Muscle of leg (tissue), 16 donors: ENCODE measurements at places on chromosomes 16 and 17. TPM values are rescaled to one million over a fixed set of nuclear protein-coding genes. Genes with fewer than 3 reads are reported as not detected.

DNA sequence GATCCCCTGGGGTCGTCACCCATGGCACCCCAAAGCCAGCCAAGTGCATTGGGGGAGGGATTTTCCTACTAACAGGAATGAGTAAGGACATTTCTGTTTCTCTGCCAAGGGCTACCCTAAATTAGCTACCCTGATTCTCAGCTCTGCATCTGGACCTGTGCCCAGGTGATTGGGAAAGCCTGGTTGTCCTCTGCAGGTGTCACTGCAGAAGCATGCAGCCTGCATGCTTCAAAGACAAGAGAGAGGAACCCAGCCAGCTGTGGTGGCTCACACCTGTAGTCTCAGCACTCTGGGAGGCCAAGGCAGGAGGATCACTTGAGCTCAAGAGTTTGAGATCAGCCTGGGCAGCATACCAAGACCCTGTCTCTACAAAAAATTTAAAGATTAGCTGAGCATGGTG, 19.6 kb downstream of the BEAN1 start:
- no peak for DNase-seq

GRCh38 chr16:75695708-75696107, 5.6 kb downstream of the DUXB start:
- DNase-seq = no peak

DNA sequence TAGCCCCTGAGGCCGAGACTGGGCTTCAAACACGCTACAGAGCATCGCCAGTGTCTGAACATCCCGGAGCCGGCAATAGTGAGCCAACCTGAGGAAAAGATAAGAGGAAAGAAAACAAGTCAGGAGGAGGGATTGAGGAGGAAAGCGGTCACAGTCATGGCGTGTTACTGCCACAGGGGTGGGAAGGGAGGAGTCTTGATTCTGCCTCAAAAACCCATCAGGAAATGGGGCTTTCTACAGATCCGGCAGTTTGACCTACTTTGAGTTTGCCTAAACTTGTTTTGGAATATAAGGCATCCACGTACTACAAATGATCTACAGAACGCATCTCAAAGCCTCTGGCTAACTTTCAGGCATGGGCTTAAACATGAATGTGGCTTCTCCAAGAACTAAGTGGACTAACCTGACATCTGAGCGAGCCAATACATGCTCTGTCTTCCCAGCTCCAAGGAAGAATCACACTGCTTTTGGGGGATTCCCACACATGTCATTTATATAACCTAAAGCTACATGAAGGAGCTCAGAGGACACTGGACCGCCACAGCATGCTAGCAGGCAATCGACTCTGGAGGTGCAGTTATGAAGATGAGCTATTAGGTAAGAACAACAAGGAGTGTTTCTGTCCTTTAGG, 96.6 kb downstream of the WDR59 start:
- DNase-seq = no peak

- DNase-seq = no peak
Measured at GRCh38 chr17:30219833-30220232, 15.7 kb downstream of the SLC6A4 start.

- peak; percentile 53 for DNase-seq
Measured at GRCh38 chr17:49516180-49516579, 21.1 kb downstream of the NGFR start.

- DNase-seq = no peak
Measured at GRCh38 chr16:84367750-84368307, 509 bp upstream of the ATP2C2 start.

DNA sequence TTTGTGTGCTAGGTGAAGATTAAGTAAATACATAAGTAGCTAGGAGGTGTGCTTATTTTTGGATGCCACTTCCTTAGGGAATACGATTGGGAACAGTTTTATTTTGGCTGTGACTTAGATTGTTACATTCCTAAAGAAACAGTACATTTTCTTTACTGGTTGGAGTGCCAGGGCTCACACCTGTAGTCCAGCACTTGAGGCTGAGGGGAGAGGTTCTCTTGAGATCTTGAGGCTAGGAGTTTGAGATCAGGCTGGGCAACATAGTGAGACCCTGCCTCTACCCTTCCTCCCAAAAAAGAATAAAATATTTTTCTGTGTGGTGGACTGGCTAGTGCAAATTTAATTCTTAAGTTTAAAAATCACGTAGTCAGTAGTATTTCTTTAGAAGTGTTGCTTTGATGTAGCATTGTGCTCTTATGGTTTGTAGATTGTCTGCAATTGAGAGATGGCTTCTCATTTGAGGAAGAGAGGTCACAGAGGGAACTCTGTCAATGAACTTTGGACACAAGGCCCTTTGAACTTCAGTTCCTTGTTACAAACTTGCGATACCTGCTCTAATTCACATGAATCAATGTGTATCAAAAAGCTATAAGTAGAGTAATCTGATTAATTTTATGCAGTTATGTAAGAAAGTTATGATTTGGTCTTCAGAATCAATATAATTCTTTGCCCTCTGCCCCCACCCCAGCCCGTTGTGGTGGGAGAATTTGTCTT, 7.1 kb downstream of the HAPSTR1 start:
- no peak for DNase-seq

- peak; percentile 76 for DNase-seq
Measured at GRCh38 chr16:56964243-56965148, 2.7 kb downstream of the CETP start.

- DNase-seq = no peak
Measured at GRCh38 chr16:88387941-88388627, 5.3 kb downstream of the ZNF469 start.

DNA sequence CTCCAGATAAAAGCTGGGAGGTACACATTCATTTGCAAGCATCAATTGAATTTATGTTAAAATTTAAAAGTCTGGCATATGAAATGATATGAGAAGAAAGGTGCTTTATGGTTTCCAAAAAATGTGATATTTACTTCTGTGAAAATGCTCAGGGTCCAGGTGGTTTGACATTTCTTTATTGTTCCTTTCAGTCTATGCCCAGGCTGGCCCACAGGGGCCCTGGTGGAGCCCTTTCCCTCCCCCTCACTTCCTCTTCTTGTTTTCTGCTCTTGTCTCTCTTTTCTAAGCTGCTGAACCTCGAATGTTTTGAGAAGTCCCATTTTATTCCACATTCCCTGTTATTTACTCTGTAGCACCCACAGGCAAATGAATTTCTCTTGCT, 127.8 kb downstream of the HS3ST3B1 start:
- no peak for DNase-seq

- DNase-seq = no peak
Measured at GRCh38 chr16:426115-426905, 861 bp downstream of the RAB11FIP3 start.

DNA sequence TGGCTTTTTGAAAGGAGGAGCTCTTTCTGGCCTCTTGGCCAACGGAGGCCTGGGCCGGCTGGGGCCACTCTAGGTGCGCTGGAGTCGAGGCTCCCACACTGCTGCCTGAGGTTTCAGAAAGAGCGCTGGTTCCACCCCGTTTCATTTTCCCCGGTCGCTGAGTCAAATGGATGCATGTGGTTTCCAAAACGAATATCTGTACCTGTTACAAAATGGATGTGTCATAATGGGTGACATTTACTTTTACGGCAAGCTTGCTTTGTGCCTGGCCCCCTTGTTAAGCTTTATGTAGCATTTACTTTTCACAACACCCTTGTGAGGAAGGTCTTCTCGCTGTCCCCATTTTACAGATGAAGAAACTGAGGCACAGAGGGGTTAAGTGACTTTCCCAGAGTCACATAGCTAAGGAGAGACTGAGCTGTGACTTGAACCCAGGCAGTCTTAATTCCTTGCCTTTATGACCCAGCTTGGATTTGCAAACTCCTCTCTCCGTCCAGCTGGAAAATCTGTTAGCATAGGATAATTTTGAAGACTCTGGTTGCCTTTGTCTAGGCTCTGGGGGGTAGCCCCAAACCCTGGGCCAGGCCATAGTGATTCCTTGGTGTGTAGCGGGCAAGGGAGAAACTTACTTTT, 10.6 kb downstream of the KSR1 start:
- DNase-seq = no peak

GRCh38 chr16:30997725-30998711, 12.4 kb downstream of the STX1B start:
- DNase-seq = no peak

GRCh38 chr16:3642397-3643094, 11.9 kb upstream of the DNASE1 start:
- no peak for DNase-seq

DNA sequence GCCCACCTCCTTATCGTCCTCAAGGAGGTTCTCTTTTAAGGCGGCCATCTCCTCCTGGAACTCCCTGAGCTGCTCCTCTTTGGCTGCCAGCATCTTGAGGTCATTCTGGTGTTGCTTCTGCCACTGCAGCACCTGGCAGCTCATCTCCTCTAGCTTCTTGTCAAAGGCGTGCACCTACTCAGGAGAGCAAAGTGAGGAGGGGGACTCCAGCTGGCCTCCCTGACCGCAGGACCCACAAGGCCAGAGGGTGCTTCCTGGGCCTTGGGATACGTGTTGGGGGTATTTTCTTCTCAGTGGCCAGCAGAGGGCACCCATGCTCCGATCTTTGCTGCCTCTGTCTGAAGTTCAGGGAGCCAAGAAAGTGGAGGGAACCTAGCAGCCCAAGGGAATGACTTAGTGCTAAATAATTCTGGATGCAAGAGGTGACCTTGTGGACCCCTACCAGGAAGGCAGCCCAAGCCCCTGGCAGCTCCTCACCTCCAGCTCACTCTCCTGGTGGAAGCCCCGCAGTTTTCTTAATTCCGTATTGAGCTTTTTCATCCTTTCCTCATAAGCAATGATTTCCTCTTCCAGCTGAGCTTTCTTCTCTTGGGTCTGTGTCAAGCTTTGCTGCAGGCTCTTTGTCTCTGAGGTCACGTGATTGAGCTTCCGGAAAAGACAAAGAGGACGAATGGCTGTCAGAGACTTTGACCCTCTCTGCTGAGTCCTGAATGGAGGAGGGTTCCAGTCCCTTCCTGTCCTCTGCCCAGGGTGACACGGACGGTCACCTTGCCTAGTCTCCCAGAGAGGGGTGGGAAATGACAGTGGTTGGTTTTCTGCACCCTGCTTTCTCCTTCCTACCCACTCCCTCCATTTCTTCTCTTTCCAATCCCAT, 31.4 kb downstream of the DHX38 start:
- peak; percentile 80 for DNase-seq

- peak; percentile 37 for DNase-seq
Measured at GRCh38 chr17:30519166-30519565, 42.0 kb downstream of the GOSR1 start.

DNA sequence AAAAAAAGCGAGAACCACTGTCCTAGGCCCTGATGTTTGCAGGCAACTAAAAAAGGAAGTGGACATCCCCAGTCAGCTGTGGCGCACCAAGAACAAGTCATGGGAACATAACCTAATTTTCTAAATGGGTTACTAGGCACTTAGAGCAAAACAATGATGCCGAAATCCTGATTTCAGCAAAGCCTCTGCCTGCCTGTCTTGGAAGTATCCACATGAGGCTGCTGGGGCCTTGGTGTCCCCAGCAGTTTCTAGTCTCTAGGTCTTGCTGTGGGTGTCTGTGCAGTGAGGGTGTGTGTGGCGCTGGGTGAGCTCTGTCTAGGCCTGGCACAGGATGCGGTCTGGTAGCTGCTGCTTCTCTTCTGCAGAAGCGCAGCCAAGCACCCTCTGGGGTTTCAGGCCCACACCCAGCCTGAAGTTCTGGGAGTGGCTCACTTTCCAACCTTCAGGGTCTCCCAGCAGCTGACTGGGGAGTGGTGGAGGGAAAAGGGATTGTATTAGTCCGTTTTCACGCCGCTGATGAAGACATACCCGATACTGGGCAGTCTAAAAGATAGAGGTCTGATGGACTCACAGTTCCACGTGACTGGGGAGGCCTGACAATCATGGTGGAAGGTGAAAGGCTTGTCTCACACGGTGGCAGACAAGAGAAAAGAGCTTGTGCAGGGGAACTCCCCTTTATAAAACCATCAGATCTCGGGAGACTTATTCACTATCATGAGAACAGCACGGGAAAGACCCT, 21.1 kb downstream of the STH start:
- no peak for DNase-seq

DNA sequence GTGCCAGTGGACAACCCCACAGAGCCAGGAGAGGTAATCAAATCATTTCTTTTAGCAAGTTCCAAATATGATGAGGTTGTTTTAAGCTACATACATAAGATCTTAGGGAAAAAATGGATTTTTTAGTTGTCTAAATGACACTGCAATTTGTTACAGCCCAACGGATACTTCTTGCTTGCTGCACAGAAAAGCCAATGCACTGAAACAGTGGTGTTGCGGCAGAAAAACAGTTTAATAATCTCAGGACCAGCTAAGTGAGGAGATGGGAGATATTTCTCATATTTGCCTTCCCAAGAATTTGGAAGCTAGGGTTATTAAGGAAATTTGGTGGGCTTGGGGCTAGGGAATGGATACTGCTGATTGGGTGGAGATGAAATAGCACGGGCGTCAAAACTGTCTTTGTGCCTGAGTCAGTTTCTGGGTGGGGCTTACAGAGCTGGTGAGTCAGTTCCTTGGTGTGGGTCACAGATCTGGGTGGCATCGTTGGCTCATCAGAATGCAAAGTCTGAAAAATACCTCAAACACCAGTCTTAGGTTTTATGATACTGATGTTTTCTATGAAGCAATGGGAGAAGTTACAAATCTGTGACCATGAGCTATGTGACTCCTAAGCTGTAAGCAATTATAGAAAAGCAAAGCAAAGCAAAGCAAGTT, 255.4 kb downstream of the IRX3 start:
- no peak for DNase-seq

- peak; percentile 63 for DNase-seq
Measured at GRCh38 chr17:71247441-71248015, 873.3 kb upstream of the SOX9 start.

DNA sequence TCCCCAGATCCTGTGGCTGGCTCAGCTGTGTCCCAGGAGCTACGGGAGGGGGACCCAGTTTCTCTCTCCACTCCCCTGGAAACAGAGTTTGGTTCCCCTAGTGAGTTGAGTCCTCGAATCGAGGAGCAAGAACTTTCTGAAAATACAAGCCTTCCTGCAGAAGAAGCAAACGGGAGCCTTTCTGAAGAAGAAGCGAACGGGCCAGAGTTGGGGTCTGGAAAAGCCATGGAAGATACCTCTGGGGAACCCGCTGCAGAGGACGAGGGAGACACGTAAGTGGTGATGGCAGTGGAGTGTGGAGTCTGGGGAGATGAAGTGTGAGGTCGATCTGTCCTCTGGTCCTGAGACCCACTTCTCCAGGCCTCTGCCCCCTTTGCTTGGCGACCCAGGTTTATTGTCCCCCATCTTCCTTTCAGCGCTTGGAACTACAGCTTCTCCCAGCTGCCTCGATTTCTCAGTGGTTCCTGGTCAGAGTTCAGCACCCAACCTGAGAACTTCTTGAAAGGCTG, 585 bp downstream of the WRAP53 start:
- DNase-seq = no peak

Gene OSBPL7
- 9.5 TPM for polyA plus RNA-seq

Gene WNT9B
- polyA plus RNA-seq = 0.52 TPM

Gene BCAR1
- 45.9 TPM for polyA plus RNA-seq

Gene OTOA
- 0.06 TPM for polyA plus RNA-seq

Gene WFIKKN1
- polyA plus RNA-seq = 0.33 TPM

Gene CA4
- 6.6 TPM for polyA plus RNA-seq

Gene RNF222
- polyA plus RNA-seq = not detected

Gene HS3ST4
- polyA plus RNA-seq = 0.81 TPM

Gene LPO
- polyA plus RNA-seq = 0.11 TPM
